ENCODE measurements at places on chromosomes 1 and 21. TPM values are rescaled to one million over a fixed set of nuclear protein-coding genes. Genes with fewer than 3 reads are reported as not detected.

GRCh38 chr21:42818328-42818749 lies 61.0 kb downstream of the WDR4 start:
- DNase-seq, result peak; percentile 77

- no peak for DNase-seq
Measured at GRCh38 chr1:109948285-109948630, 36.3 kb upstream of the AHCYL1 start.

- no peak for DNase-seq
Measured at GRCh38 chr1:201185527-201186128, 5.0 kb upstream of the IGFN1 start.

DNA sequence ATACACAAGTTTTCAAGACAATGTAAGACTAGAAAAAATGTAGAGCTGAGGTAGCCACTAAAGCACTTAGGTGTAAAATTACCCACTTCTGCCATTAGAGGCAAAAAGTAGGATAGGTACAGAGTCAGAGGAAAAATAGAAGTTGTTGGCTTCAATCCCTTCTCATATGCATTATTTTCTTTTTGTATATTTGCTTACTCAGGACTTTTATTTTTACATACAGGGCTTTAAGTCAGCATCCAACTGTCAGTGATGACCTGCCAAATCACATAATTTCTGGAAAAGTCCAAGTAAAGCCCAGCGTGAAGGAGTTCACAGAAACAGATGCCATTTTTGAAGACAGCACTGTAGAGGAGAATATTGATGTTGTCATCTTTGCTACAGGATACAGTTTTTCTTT lies 211.0 kb upstream of the POGK start:
- no peak for DNase-seq

- peak; percentile 19 for DNase-seq
Measured at GRCh38 chr1:245549996-245550719, 395.4 kb downstream of the KIF26B start.

DNA sequence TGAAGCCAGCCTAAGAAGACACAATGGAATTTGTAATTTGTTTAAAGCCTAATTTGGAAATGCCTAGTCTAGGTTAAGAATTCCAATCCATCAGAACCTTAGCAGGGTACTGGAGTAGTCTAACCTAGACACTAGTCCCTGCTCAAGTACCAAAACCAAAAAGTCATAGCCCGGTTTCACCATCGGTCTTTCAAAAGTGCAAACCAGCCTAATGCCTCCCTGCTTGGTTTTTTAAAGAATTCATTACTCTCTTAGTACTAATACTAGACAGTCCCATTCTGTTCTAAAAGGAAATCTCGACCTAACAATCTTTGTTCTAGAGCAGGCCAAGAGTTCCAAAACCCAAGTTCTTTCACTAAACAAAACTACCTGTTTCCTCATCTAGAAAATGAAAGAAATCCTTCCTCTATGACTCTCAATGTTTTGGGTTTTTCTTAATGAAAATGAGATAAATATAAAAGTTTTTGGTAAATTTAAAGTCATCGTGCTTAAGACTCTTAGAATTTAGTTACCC lies 2.6 kb downstream of the PUM1 start:
- no peak for DNase-seq

DNA sequence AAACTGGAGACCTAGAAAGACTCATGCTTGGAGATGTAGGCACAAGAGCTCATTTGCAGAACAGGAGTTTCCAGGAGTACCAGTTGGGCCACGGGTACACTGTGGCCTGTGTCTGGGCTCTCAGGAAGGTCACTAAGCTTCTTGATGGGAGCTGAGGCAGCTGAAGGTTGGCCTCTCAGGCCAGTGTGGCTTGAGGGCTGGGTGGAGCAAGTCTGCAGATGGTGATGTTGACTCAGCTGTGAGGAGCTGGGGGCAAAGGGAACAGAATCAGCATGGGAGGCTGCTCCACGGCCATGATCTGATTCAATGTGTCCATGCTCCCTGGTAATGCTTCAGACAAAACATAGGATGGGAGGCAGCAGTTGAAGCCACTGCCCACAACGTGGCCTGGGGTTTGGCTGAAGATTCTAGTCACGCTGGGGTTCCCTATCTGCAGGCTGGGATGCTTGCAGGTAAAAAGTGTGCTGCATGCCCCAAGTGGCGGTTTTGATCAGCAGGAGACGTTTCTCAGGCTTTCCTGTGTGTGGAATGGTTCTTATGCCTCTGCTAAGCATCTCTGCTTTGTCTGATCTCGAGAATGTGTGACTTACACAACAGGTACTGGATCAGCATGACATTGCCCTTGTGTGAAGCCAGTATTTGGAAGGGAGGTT lies 15.4 kb upstream of the TENT5C start:
- no peak for DNase-seq

DNA sequence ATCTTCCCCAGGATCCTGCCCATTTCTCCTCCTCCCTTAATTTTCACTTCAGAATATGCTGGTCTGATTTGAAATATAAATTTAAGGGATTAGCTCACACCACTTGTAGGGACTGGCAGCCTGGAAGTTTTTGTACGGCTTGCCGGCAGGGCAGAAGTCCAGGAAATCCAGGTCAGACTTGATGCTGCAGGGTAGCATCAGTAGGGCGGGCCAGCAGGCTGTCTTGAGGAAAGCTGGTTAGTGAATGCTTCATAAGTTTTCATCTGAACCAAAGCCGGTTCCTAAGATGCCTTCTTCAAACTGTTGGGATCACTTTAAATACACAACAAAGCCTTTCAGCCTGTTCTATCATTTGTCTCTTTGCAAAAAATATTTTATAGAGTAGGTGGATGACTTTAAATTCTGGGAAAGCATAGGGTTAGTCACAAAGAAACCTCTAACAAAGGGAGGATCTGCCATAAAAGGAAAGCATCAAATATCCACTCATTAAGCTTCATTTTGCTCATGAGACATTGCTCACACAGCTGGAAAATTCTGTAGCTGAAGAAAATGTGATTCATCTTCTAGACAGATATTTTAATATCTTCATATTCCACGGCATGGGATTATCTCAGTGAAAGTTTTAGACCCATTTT lies 90.7 kb upstream of the GFI1 start:
- peak; percentile 14 for DNase-seq

DNA sequence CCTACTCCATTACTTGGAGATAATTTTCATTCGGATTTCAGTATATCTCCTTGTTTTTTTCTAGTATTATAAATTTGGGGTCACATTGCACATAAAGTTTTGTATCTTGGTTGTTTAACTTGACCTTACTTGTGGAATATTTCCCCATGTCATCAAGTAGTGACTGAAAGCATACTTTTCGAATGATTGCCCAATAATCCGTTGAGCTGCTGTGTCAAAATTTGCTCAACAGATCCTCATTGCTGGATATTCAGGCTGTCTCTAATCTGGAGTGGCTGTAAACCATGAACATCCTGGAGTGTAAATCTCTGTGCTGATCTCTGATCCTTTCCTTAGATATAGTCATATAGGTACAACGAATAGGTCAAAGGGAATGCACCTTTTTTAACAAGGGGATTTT lies 4.9 kb downstream of the NIPAL3 start:
- DNase-seq, result no peak

- no peak for DNase-seq
Measured at GRCh38 chr1:213830371-213830770, 157.4 kb upstream of the PROX1 start.

DNA sequence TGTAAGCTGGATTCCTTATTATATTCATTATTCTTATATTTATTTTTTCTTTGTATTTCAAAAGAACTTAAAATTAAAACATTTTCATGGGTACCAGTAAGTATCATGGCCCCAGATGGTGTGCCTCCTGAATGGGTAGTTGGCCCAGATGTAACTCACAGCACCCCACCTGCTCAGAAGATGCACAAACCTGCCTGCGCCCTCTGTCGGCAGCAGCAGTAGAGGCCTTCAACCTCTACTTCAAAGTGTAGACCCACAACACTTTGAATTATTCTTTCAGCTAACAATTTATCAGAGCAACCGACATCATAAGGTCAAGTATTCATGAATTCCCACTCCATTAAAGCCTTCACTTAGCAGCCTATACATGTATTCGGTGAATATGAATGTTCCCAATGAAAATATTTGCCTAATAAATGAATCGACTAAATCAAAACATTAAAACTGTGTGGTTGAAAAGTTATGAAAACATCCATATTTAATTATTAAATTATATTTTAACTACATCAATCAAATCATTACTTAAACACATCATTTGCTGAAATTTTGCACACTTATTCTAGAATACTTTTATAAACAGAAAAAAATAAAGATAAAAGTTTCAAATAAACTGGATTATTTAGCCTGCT lies 25.4 kb downstream of the PIGM start:
- DNase-seq, result peak; percentile 79

DNA sequence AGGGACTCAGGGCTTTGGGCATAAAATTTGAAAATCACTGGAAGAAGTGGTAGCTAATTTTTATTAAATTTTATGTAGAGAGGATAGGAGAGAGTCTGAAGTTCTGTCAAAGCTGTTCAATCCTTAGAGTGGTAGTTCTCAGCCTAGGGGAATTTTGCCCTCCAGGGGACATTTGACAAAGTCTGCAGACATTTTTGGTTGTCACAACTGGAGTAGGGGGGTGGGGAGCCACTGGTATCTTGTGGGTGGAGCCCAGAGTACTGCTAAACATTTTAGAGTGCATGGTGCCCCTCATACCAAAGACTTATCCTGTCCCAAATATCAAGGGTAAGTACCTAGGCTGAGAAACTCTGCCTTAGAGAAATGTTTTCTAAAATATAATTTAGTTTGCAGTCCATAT lies 30.2 kb downstream of the RASAL2 start:
- DNase-seq, result no peak

DNA sequence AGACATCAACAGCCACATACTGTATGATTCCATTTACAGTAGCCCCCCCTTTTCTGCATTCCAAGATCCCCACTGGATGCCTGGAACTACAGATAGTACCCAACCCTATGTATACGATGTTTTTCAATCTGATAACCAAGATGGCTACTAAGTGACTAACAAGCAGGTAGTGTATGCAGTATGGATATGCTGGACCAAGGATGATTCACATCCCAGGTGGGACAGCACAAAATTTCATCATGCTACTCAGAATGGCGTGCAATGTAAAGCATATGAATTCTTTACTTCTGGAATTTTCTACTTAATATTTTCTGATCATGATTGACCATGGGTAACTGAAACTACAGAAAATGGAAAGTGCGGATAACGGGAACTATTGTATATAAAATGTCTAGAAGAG lies 30.0 kb upstream of the MRPS6 start:
- DNase-seq, result no peak

Gene SLC37A1
- 14.0 TPM for total RNA-seq

Gene TESK2
- 7.7 TPM for total RNA-seq

Gene KRTAP12-3
- not detected for total RNA-seq

Gene TTC39A
- 4.1 TPM for total RNA-seq

Gene TEKT2
- total RNA-seq, result 0.14 TPM

Gene CD1E
- total RNA-seq, result not detected

Gene ADAMTS1
- 12.6 TPM for total RNA-seq

Gene HHAT
- total RNA-seq, result 1.8 TPM

Gene NGF
- total RNA-seq, result 0.34 TPM

Gene RGS8
- total RNA-seq, result not detected

Gene CELSR2
- total RNA-seq, result 1.4 TPM
